ENCODE measurements at places on chromosomes 4 and X.

DNA sequence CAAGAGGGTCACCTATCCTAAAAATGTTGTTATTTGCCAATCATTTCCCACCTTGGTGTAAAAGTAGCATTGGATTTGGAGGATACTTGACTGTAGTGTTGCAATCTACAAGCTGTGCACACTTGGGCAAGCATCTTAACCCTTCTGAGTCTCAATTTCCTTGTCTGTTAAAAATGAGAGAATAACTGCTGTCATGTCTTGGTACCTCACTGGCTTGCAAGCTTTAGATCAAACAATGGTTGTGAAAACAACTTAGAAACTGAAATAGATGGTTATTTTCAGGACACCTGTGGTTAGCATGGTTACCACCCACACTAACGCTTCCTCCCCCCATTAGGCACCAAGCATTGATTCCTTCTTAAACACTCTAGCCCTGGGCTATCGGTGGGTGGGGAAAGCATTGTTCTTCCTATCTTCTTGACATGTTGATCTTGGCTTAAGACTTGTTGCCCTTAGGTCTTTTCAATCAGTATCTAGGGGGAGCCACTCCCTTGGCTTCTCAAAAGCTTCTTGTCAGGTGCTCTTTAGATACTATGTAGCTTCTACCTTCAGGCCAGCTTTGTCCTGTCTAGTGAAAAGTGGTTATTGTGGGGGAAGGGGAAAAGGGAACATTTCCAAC is 10.6 kb upstream of the AMOT start:
- DNase-seq: no peak

DNA sequence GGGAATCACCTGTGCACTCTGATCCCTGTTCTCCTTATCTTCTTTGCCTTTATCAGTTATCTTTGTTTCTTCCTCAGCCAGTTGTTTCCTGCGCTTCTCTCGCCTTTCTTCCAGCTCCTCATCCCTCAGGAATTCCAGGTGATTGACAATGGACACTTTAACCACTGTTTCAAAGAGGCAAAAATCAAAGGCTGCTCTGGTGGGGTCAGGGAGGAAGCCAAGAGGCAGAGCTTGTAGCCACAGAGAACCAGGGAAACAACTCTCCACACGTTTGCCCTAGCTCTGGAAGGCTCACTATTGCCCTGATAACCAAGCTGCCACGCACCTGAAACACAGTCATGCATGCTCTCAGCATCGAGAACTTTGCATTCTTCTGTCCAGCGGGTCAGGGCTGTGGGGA is 124.5 kb upstream of the HSD17B10 start:
- DNase-seq: no peak

GRCh38 chrX:15749642-15750610 is 11.9 kb downstream of the CA5B start:
- no peak for DNase-seq

GRCh38 chr4:16196482-16197393 is 29.5 kb downstream of the TAPT1 start:
- no peak for DNase-seq

GRCh38 chrX:73758250-73758649 is 195.3 kb downstream of the CHIC1 start:
- no peak for DNase-seq

- DNase-seq: no peak
These were observed 55.9 kb upstream of the BMP2K start for GRCh38 chr4:78720204-78720603.

DNA sequence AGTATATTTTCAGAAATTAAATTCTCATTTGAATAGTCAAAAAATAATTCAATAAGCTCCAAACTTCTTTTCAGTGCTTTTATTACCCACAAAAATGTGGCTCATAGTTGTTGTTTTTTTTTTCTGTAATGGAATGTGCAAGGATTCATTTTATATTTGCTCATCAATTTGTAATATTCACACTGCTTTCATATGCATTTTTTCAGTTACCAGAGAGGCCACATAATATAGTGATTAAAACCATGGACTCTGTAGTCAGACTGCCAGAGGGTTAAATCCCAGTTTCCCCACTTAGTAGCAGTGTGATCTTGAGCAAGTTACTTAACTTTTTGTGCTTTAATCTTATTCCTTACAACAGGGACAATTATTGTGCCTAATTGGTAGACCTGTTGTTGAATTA is 64.5 kb downstream of the FAM9B start:
- DNase-seq: no peak

DNA sequence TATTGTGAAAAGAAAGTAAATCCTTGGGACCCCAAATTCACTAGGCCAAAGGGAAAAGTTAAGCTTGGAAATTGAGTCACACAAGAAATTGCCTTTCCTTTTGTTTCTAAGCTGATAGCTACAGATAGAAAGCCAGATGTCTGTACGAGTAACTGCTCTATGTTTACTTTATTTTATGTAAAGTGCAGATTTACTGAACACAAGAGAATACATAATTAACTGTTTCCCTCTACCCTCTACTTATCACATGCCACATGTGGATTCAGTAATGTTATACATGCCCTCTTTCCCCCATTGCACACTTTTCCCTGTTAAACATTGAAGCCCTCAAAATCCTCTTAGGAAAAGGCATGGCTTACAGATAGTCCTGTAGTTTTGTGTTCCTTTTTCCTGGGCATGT is 16.5 kb upstream of the TDO2 start:
- no peak for DNase-seq

DNA sequence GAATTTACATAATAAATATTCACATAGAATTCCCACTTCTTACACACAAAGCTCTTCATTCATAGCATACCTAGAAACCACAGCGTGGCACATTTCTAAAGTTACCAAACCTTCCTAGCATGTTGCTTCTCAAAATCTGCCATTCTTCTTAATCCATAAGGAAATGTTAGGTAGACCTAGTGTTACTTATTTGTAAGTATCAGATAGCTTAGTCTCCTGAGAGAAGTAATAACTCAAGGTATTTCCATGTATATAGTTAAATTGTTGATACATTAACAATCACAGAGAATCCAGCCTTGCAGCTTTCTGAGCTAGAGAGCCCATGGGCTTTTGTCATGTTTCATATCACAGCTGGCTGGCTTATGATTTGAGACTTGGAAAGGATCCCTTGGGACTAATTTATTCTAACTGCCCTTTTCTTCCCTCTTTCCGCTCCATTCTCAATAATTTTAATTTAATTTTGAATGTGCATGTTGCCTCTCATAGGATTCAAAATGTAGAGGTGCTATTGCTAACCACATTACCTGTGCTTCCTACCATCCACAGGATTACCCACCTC is 17.6 kb downstream of the SH3RF1 start:
- DNase-seq: no peak

All from stimulated activated CD8-positive, alpha-beta memory T cell treated with anti-CD3 and anti-CD28 coated beads, Interleukin-7, amount 100 ng/mL, for 1 hour (primary cell).